ENCODE measurements at places on chromosomes 1 and 21.

DNA sequence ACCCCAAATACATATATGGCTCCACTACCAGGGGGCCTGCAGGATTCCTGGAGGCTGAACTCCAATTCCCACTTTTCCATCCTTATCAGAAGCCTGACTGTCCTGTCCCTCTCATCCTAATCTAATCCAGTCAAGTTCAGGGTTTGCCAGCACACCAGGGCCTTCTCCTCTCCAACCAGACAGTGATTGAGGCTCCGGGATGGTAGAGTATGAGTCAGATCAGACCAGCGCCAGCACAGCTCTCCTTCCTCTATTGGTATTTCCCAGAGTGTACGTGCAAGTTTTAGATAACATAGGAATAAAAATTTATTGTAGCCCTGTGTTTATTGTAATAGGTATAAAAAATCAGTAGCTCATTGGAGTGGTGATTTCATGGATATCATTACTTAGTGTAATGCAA is 24.5 kb upstream of the RCSD1 start:
- DNase-seq, result no peak

- no peak for DNase-seq
Measured at GRCh38 chr1:235063068-235063765, 65.4 kb downstream of the TOMM20 start.

- DNase-seq, result no peak
Measured at GRCh38 chr1:211830328-211831142, at the start of gene LPGAT1. Gene LPGAT1, minus strand, starts transcription at chr1:211830763. Its CDS starts 1,467 bp downstream, at chr1:211829296.

- no peak for DNase-seq
Measured at GRCh38 chr1:205369701-205370123, 13.0 kb upstream of the KLHDC8A start.

DNA sequence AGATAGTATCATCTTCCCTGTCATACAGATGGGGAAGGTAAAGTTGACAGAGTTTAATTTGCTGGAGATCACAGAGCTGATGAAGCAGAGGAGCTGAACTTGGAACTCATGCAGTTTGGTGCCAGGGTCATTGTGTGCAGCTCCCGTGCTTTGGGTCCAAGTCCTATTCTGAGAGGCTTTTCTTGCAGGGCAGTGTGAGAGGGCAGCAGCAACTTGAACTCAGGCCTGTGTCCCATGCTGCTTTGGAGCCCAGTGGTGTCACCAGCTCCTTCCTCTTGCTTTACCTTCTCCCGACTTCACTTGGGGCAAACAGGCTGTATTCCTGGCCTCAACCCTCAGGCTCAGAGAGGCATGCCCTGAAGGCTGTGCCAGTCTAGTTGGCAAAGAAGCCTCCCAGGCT is 24.7 kb downstream of the INAVA start:
- DNase-seq, result no peak

DNA sequence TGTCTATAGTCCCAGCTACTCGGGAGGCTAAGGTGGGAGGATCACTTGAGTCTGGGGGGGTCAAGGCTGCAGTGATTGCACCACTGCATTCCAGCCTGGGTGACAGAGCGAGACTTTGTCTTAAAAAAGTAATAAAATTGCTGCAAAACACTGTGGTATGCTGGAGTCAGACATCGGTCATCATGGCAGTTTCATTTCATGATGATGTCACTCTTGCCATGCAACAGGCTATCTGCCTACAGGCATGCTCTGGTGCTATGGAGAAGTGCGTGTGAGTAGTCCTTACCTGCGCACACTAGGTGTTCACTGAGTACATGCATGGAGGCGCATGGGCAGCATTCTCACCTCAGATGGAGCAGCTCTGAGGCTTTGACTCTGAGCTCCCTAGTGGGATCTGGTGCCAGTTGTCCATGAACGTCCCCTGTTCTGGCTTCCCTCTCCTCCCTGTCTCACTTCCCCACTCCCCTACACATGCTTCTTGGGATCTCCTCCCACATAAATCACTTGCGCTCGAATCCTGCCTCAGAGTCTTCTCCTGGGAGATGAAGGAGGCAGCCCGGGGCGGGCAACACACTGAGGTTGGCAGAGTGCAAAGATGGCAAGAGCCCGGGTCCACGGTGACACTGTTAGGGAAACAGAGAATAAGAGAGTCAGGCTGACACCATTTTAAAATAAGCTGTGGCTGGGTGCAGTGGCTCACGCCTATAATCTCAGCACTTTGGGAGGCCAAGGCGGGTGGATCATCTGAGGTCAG is 10.4 kb upstream of the CELA3B start:
- no peak for DNase-seq

DNA sequence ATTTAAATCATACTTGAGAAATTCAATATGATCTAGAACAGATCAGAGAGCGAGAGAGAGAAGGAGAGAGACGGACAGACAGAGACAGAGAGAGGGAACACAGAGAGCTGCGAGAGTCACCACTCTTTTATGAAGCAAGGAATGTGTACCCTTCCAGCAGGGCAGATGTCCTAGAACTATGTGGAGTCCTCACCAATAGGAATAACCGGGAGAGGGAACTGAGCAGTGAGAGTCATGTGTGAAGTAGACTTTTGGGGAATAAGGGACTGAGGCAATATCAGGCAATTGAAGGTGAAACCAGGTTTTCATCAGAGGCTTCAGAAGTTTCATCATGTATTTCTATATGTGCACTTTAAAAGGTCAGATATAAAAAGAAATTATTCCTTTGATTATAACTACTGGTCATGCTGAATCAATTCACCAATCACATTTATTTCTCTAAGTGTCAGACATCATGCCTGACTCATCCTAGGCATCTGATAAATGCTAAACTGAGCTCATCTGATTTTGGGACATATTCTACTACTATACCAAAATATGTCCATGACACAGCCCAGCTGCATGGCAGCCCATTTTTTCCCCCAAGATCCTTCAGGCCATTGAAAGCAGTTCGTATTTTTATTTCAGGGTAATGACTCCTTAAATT is 22.4 kb downstream of the VTCN1 start:
- no peak for DNase-seq

DNA sequence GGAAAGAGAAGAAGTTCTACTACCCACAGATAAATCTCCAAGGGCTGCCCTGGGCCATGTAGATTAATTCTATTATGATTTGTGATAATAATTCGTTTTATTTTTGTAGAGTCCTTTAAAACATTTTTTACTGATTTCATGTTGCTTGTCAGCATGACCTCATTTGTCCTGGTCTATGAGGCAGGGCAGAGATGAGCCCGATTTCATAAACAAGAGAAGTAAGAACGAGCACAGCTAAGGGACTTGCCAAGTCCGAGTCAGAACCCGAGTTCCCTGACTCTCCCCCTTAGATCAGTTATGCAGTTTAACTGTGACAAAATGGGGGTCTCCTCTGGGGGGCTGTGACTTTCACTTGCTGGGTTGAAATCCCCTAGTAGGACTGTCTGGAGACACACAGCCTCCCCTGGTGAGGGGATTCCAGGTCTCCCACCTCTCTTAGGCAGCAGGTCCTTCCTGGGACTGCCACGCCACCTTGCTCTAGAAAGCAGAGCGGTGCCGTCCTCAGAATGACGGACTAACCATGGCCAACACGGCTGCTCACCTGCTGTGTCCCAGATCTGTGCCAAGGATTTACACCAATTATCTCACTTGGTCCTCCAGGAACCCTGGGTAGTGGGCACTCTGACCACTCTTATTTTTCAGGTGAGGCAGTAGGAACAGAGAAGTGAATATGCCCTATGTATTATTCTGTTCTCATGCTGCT is 31.0 kb upstream of the SOX13 start:
- DNase-seq, result no peak
